ENCODE measurements at places on chromosomes 1 and 21. TPM values are rescaled to one million over a fixed set of nuclear protein-coding genes. Genes with fewer than 3 reads are reported as not detected.

DNA sequence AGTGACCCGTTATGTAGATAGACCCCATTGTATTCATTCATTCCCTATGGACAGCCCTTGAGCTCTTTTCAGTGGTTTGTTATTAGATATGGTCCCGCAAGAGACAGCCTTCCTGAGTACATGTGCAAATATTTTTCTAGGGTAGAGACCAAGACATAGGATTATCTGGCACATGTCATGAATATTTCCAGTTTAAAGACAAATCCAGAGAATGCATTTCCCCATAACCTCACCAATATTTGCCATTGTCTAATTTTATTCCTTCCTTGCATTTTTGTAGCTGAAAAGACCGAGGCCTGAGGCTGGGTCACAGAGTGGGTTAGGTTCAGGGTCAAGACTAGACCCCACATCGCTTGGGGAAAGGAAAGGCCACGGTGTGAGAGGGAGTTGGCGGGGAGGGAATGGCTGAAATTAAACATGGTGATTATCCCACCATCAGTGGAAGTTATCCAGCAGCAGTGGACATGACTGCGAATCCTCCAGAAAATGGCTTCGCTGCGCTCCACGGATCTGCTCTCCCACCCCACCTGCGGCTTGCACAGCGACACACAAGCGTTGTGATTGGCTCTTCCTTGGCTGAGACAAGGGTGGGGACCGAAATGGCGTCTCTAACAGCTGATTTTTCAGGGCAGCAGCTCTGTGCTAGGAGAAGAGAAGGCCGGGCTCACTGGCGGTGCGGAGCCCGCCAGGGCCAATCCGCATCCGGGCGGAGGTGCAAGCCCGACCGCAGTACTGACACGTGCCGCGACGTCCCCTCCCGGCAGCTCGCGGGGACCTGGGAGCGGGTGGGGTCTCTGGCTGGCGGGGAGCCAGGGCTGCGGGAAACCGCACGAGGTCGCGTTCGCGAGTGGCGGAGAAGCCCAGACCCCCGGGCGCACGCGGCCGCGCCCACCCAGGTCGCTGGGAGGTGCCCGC lies 16.1 kb upstream of the STMN1 start:
- DNase-seq, result peak; percentile 18
- peak overlapping the region; percentile 83 for H3K4me3 ChIP-seq
- peaks cover 35% of the 10 kb centered on the region for H3K27me3 ChIP-seq
- H3K4me1 ChIP-seq, result peaks cover 14% of the 10 kb centered on the region

GRCh38 chr1:115237507-115237906 lies 100.5 kb downstream of the NGF start:
- H3K4me1 ChIP-seq, result no peaks in the 10 kb centered on the region
- H3K27ac ChIP-seq, result peak overlapping the region; percentile 12
- H3K27me3 ChIP-seq, result peaks cover 6% of the 10 kb centered on the region
- DNase-seq, result no peak

DNA sequence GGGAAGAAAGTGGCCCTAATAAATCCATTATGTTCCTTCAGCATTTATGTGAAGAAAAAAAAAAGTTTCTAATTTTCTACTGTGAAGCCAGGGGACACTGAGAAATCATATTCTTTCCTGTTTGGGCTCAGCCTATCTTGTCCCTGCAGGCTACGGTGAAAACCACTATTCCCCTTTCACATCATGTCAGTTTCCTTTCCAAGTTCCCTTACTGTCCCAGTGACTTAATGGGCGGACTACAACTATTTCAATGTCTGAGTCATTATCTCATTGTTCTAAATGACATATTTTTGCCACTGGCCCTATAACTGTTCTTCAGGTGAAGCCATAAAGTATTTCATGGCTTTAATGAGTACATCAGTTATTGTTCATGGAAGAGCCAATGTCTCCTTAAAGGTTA lies 71.3 kb upstream of the BEND5 start:
- DNase-seq, result no peak
- H3K27me3 ChIP-seq, result peaks cover 6% of the 10 kb centered on the region
- peaks cover 5% of the 10 kb centered on the region for H3K4me1 ChIP-seq
- H3K36me3 ChIP-seq, result no peaks in the 10 kb centered on the region
- no peak overlapping the region for H3K4me3 ChIP-seq

EPHA2 gene
- not detected for polyA plus RNA-seq

DIPK1A gene
- 26.0 TPM for polyA plus RNA-seq

FNDC5 gene
- polyA plus RNA-seq, result 0.20 TPM

Data from naive B cell (primary cell).